ENCODE measurements at places on chromosomes 13 and 19. TPM values are rescaled to one million over a fixed set of nuclear protein-coding genes. Genes with fewer than 3 reads are reported as not detected.

The ERICH6B gene
- not detected for total RNA-seq

GRCh38 chr13:23984546-23984945 is 87.2 kb upstream of the C1QTNF9B start:
- H3K4me3 ChIP-seq = no peak overlapping the region
- peaks cover 13% of the 10 kb centered on the region for H3K4me1 ChIP-seq
- H3K27me3 ChIP-seq = no peaks in the 10 kb centered on the region
- peak; percentile 89 for DNase-seq
- H3K27ac ChIP-seq = no peak overlapping the region
- no peaks in the 10 kb centered on the region for H3K36me3 ChIP-seq

GRCh38 chr13:40492511-40492910 is 173.9 kb downstream of the FOXO1 start:
- H3K4me3 ChIP-seq = no peak overlapping the region
- H3K4me1 ChIP-seq = peaks cover 3% of the 10 kb centered on the region
- no peaks in the 10 kb centered on the region for H3K36me3 ChIP-seq
- no peak for DNase-seq

The FCER2 gene
- not detected for total RNA-seq

GRCh38 chr13:32754179-32754578 is 167.9 kb downstream of the PDS5B start:
- no peak overlapping the region for H3K27ac ChIP-seq
- H3K4me3 ChIP-seq = no peak overlapping the region
- no peaks in the 10 kb centered on the region for H3K36me3 ChIP-seq
- no peak for DNase-seq

DNA sequence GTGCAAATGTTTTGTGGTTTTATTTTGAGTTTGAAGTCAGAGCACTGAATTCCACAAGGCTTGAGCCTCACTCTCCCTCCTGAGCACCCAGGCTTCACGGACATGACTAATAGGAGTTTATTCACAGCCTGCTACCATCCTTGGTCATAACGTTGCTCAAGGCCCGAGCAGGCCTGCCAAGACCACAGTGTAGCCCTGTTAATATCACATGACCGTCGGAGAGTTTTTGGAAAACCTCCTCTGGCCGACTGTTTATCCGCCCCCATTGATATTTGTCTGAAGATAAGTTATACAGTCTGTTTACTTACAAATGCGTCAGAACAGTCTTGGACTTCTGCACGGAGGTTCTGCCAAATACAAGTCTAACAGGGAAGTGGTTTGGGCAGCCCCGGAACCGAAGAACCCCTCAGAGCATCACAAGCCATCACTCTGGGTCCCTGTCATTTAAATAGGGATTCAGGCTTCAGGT is 89.9 kb downstream of the COL4A2 start:
- peaks cover 41% of the 10 kb centered on the region for H3K4me1 ChIP-seq
- peak; percentile 41 for DNase-seq
- no peaks in the 10 kb centered on the region for H3K36me3 ChIP-seq
- no peaks in the 10 kb centered on the region for H3K27me3 ChIP-seq

GRCh38 chr19:54415901-54416673 is 823 bp downstream of the TTYH1 start:
- no peak overlapping the region for H3K4me3 ChIP-seq
- H3K4me1 ChIP-seq = no peaks in the 10 kb centered on the region
- H3K27me3 ChIP-seq = peaks cover 12% of the 10 kb centered on the region
- DNase-seq = no peak
- H3K36me3 ChIP-seq = no peaks in the 10 kb centered on the region

- H3K27me3 ChIP-seq = no peaks in the 10 kb centered on the region
- no peaks in the 10 kb centered on the region for H3K4me1 ChIP-seq
- no peak overlapping the region for H3K27ac ChIP-seq
- no peak overlapping the region for H3K4me3 ChIP-seq
- H3K36me3 ChIP-seq = no peaks in the 10 kb centered on the region
Measured at GRCh38 chr13:43773602-43774001, 13.2 kb downstream of the ENOX1 start.

The PTPRH gene
- 2.6 TPM for total RNA-seq

The ZNF177 gene
- 4.3 TPM for total RNA-seq

The KIR3DL1 gene
- not detected for total RNA-seq

GRCh38 chr13:77222000-77222690 is 104.7 kb downstream of the MYCBP2 start:
- H3K36me3 ChIP-seq = peaks cover 4% of the 10 kb centered on the region
- H3K4me3 ChIP-seq = no peak overlapping the region
- no peaks in the 10 kb centered on the region for H3K4me1 ChIP-seq
- H3K27me3 ChIP-seq = no peaks in the 10 kb centered on the region
- DNase-seq = no peak

- no peak overlapping the region for H3K27ac ChIP-seq
- no peak for DNase-seq
- no peaks in the 10 kb centered on the region for H3K27me3 ChIP-seq
Measured at GRCh38 chr13:112990783-112991182, 21.8 kb downstream of the MCF2L start.

DNA sequence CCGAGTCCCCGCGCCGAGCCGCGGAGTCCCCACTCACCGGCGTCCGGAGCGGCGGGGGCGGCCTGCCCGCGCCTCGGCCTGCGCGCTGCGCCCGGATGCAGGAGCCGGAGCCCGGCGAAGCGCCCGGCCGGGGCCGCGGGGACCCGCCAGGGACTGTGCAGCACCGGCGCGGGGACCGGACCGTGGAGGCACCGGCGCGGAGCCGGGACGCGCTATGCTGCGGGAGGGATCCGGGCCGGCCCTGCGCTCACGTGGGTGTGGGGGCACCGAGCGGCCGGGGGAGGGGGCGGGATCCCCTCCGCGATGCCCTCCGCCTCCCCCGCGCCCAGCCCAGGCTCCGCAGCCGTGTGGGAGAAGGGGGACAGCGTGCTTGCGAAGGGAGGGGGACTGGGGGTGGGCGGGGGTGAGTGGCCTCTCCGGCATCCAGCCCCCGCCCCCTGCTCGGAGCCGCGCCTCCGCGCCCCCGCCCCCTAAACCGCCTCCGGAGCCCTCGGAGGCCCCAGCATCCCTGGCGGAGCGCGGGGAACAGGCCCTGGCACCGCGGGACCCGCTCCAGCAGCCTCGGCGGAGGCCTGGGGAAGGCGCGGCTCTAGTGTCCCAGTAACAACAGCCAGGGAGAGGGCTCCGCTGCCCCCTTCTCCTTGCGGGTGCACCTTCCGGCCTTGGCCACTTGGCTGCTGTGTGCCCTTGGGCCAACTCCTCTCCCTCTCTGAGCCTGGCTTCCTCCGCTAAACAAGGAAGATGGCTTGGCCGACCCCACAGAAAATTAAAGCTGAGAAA is at the start of gene SLC1A6:
SLC1A6 (minus strand) TSS at position 389 of the 780 bp plus-strand sequence. CDS start 6,954 bp downstream, outside the sequence.
- no peak within 1 kb of the TSS for H3K4me3 ChIP-seq
- no peak within 1 kb of the TSS for H3K27ac ChIP-seq
- H3K4me1 ChIP-seq = no peaks in the 10 kb centered on the region

The C13orf46 gene
- total RNA-seq = 1.8 TPM

DNA sequence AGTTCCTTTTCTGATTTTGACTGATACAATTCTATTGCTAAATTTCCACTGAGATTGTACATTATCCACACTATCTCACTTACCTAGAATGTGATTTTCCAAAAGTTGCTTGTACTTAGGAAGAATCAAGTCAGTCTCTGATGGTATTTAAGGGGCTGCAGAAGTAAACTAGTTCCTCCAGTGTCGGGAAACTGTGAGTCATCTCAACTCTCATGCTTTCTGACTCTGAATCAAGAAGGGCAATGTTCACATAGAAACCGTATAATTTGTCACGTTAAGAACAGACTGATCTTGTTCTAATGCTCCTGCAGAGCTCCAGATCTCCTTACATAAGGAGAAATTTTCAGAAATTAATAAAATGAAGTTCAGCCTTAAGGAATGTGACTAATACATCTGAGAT is 369.3 kb downstream of the KLF5 start:
- no peak overlapping the region for H3K27ac ChIP-seq
- no peak for DNase-seq
- H3K4me3 ChIP-seq = no peak overlapping the region
- H3K4me1 ChIP-seq = no peaks in the 10 kb centered on the region
- H3K36me3 ChIP-seq = no peaks in the 10 kb centered on the region

DNA sequence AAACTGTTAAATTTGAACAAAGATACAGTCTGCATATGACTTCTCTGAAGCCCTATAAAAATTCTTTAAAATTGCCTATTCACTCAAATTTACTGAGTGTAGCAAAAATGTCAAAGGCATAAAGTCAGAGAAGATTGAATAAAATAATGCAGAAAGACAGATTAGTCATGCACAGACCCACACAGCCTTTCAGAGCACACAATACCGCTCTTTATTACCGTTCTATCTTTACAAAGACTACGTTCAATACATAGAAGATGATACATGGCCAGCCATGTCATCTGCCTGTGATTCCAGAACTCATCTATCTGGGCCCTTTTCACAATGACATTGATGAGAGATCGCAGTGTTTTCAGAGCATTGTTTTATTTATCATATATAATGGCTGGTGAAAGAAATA is 107.2 kb downstream of the URI1 start:
- no peaks in the 10 kb centered on the region for H3K27me3 ChIP-seq
- DNase-seq = no peak
- no peak overlapping the region for H3K4me3 ChIP-seq
- peaks cover 24% of the 10 kb centered on the region for H3K4me1 ChIP-seq

The STAP2 gene
- total RNA-seq = 12.1 TPM

DNA sequence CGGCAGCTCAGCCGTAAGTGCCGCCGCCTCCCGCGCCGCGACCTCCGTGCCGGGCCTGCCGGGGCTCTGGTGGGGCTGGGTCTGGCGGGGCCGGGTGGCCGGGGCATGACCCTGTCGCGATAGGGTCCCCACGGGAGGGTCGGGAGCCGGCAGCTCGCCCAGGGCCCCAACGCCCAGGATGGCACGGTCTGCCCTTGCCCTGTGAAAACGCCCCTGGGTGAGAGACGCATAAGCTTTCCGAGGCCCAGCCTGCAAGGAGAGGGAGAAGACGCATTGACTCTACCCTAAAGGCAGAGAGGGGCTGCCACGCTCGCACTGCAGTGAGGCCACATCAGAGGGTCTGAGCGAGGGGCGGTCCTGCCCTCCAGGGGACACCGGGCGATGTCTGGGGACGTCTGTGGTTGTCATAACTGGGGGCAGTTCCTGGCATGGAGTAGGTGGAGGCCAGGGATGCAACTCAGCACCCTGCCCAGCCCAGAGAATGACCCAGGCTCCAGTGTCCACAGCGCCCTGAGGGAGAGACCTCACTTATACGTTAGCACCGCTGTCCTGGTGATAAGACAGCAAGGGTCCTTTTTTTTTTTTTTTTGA is 539 bp downstream of the ZNF554 start:
- H3K4me3 ChIP-seq = peak overlapping the region; percentile 83
- no peaks in the 10 kb centered on the region for H3K27me3 ChIP-seq
- H3K27ac ChIP-seq = no peak overlapping the region
- no peaks in the 10 kb centered on the region for H3K36me3 ChIP-seq
- DNase-seq = peak; percentile 19

DNA sequence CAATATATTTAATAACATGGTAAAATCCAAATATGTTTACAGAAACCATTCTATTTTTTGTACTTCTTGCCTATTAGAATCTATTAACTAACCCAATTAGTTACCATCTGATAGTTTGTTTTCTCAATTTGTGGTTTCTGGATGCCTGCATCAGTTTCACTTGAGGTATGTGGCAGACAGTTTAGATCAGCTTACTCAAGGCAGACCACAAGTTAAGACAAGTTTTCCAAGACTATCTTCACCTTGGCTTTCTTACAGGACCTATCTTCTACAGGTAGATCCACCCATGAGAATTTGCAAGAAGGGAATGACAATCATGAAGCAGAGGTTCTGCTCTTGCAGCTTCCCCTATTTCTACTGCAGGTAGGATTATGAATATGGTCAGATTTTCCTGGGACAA is 458.6 kb downstream of the DACH1 start:
- H3K4me1 ChIP-seq = no peaks in the 10 kb centered on the region
- H3K4me3 ChIP-seq = no peak overlapping the region
- no peak for DNase-seq
- no peaks in the 10 kb centered on the region for H3K36me3 ChIP-seq
- no peak overlapping the region for H3K27ac ChIP-seq

The CATSPERD gene
- total RNA-seq = not detected

DNA sequence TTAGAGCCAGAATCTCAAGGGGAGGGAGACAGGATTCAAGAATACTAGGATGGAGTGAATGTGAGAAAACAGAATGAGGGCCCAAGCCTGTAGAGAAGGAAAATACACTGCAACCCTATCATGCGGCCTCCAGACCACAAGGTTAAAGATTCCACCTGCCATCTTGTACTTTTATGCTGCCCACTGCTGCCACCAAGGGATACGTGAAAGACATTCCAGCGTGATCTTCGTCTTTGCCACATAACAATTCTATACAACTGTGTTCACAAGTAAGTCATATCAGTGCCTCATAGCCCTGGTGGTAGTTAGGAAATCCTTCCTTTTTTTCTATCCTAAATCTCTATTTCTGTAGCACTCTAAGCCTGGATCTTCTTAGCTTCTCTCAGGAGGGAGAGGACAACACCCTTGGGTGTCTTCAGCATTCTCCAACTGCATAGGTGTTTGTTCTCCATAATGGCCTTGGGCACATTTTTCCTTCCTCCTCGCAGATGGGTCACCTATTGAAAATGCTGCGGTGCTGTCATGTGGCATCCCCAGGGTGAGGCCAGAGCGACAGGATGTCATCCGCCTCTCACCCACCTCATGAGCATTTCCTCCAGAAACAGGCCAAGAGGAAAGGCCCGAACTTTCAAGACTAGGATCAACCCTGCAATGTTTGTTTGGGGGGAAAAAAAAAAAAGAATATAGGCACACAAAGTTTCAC is 13.6 kb downstream of the TPT1 start:
- DNase-seq = no peak
- H3K27me3 ChIP-seq = no peaks in the 10 kb centered on the region
- H3K4me1 ChIP-seq = peaks cover 48% of the 10 kb centered on the region
- H3K27ac ChIP-seq = no peak overlapping the region
- H3K36me3 ChIP-seq = no peaks in the 10 kb centered on the region
- no peak overlapping the region for H3K4me3 ChIP-seq

The ZNF814 gene
- total RNA-seq = 25.6 TPM

GRCh38 chr13:59681636-59682311 is 482.0 kb downstream of the DIAPH3 start:
- H3K27ac ChIP-seq = no peak overlapping the region
- no peaks in the 10 kb centered on the region for H3K4me1 ChIP-seq
- H3K27me3 ChIP-seq = no peaks in the 10 kb centered on the region
- no peaks in the 10 kb centered on the region for H3K36me3 ChIP-seq
- H3K4me3 ChIP-seq = no peak overlapping the region

The FAM83E gene
- not detected for total RNA-seq

GRCh38 chr13:33832872-33833271 is 14.9 kb downstream of the RFC3 start:
- H3K4me3 ChIP-seq = no peak overlapping the region
- H3K36me3 ChIP-seq = no peaks in the 10 kb centered on the region
- no peaks in the 10 kb centered on the region for H3K27me3 ChIP-seq
- H3K4me1 ChIP-seq = no peaks in the 10 kb centered on the region
- no peak overlapping the region for H3K27ac ChIP-seq
